ENCODE measurements at places on chromosomes 16 and 17.

DNA sequence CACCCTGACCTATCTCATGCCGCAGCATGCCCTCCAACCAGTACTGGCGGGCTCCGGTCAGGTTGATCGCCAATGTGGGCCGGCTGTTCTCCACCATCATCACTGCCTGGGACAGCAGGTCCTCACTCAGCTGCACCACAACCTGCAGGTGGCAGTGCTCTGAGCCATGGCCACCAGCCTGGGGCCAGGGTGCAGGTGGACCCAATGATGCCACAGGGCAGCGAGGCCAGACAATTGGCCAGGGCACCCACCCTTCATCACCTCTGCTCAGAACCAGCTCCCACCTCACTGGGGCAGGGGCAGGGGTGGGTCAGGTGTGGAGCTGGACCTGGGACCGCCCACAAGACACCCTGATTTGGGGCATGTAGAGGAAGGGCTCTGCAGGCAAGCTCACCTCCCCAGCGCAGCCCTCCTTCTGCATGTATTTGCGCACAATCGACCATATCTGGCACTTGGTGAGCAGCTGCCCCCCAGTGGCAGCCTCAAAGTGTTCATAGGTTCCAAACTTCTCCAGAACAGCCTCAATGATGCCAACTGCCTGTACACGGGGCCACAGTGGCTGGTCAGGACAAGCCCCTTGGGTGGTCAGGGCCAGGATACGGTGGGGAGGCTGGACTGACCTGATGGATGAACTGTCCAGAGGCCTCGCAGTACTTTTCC, 4.2 kb downstream of the MATCAP1 start:
- DNase-seq = no peak

- no peak for DNase-seq
Measured at GRCh38 chr17:35846055-35846809, 22.5 kb downstream of the HEATR9 start.

DNA sequence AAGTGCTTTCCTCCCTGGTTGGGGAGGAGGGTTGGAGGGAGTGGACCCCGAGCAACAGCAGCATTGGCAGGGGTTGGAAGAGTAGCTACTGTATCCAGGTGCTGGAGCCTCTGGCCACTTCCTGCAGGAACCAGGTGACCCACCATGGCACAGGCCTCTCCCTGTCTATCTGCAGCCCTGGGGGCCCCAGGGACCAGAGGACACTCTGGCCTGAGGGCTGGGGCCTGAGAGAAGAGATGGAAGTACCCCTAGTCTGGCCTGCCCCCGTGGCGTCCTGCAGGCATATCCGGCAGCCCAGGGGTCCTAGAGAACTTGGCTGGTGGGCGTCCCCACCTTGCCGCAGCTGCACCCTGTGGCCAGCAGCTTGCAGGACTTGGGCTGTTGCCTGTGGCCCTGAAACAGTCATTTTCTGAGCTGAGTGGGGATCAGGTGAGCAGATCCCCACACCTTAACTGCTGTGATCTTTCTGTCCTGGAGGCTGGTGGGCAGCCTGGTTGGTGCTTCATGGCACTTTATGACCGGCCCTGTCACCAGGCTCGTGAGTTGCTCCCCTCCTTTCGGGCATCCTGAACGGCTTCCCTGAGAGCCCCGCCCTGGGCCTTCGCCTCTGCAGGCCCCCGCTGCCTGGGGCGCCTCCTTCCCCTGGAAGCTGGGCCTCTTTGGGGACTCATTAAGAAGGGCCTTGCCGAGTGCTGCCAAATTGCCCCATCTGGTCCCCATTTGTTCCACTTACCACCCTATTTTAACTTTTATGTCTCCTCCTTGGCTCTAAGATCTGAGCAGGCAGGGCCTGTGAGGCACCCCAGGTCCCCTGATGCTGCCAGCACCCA, 298.6 kb downstream of the SEC14L1 start:
- no peak for DNase-seq

GRCh38 chr17:35079547-35080423, 16.3 kb upstream of the RFFL start:
- no peak for DNase-seq

DNA sequence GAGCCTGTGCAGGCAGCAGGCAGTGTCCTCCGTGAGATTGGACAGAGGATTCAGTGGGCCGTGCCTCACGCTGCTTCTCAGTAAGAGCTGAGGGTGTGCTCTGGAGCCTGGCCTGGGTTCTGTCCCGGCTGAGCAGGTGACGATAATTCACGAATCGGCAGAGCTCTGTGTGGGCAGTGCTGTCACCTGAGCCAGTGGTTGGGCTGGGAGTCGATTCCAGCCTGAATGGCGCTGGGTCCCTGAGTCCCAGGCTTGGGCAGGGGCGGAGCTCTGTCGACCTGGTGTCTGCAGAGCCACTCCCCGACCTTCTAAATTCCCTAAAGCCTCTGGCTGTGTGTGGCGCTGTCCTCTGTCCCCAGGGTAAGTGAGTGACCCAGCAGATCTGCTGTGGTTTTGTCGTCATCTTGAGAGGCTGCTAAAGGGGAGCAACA, 8.4 kb downstream of the ACSF3 start:
- DNase-seq = no peak

- no peak for DNase-seq
Measured at GRCh38 chr16:8581831-8582580, 8.3 kb downstream of the TMEM114 start.

GRCh38 chr16:4703906-4704305, 10.5 kb downstream of the NUDT16L1 start:
- DNase-seq = no peak

DNA sequence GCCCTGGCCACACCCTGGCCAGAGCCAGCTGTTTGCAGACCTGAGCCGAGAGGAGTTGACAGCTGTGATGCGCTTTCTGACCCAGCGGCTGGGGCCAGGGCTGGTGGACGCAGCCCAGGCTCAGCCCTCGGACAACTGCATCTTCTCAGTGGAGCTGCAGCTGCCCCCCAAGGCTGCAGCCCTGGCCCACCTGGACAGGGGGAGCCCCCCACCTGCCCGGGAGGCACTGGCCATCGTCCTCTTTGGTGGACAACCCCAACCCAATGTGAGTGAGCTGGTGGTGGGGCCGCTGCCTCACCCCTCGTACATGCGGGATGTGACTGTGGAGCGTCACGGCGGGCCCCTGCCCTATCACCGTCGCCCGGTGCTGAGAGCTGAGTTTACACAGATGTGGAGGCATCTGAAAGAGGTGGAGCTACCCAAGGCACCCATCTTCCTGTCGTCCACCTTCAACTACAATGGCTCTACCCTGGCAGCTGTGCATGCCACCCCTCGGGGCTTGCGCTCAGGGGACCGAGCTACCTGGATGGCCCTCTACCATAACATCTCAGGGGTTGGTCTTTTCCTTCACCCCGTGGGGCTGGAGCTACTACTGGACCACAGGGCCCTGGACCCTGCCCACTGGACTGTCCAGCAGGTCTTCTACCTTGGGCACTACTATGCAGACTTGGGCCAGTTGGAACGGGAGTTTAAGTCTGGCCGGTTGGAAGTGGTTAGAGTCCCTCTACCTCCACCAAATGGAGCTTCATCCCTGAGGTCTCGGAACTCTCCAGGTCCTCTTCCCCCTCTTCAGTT, 578 bp downstream of the AOC2 start:
- no peak for DNase-seq

DNA sequence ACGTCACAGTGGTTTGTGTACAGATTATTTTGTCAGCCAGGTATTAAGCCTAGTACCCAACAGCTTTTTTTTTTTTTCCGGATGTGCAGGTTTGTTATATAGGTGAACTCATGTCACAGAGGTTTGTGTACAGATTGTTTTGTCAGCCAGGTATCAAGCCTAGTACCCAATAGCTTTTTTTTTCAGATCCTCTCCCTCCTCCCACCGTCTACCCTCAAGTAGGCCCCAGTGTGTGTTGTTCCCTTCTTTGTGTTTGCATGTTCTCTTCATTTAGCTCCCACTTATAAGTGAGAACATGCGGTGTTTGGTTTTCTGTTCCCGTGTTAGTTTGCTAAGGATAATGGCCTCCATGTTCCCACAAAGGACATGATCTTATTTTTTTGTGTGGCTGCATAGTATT, 19.9 kb downstream of the RPTOR start:
- DNase-seq = no peak

DNA sequence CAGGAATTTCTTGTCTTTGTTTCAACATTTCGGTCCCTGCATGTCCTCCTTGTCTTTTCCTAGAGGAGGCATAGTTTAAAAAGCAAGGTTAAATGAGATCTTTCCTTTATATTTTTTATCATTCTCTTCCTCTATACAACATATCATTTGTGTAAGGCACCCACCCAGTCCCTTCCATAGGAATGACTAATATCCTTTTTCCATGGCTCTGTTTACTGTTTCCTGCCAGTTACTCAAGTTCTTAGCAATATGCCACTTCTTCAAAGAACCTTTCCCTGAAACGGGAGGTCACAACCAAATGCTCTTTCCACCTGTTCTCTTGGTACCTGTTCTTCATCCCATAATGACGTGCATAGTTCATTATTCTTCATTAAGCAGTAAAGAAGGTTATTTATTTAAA, 1237.1 kb upstream of the GOT2 start:
- DNase-seq = no peak

DNA sequence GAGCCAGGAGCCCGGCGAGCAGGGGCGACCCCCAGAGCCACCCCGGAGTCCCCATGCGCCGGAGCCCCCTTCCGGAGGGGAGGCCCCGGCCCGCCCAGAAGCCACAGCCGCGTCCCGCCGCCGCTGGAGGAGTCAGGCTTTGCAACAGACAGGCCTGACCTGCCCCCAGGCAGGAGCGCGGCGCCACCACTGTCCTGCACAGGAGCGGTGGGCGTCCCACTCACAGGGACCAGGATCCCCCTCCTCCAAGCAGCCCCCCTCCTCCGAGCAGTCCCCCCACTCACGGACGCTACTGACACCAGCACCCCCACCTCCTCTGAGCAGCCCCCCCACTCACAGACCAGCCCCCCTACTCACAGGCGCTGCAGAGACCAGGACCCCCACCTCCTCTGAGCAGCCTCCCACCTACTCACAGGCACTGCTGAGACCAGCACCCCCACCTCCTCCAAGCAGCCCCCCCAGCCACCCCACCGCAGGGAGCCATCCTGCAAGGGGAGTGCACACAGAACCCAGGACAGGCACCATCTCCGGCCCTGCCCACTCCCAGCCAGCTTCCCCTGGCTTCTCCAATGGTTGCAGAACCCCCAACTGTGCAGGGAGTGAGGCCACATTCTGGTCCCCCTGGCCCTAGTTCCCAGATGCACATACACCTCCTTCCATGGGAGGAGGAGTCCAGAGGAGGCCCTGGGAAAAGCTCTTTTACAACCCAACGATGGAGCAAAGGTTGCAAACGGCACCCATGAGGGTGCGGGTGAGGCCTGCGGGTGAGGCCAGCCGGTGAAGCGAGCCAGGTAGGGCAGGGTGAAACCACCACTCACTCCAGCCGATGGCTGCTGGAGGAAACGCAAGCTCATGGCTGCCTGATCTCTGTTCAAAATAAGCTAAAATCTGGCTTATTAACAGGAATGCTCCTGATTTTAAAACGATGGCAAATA, 69.9 kb downstream of the ABR start:
- no peak for DNase-seq

DNA sequence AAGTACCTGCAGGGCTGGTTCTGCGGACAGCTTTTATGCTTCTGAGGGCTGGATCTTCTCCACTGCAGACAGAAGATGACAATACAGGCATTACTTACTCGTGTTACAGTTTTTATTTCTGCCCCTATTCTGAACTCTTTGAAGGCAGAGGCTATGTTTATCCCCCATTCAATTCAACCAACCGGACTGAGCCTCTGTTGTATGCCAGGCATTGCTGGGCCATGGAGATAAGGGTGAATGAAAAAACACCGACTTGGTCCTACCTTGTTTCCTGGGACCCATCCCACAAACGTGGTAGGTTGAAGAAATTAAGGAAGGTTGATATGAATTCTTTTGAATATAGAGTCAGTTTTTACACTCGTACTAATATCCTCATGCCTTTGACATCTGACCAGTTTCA, 10.0 kb upstream of the HP start:
- no peak for DNase-seq

DNA sequence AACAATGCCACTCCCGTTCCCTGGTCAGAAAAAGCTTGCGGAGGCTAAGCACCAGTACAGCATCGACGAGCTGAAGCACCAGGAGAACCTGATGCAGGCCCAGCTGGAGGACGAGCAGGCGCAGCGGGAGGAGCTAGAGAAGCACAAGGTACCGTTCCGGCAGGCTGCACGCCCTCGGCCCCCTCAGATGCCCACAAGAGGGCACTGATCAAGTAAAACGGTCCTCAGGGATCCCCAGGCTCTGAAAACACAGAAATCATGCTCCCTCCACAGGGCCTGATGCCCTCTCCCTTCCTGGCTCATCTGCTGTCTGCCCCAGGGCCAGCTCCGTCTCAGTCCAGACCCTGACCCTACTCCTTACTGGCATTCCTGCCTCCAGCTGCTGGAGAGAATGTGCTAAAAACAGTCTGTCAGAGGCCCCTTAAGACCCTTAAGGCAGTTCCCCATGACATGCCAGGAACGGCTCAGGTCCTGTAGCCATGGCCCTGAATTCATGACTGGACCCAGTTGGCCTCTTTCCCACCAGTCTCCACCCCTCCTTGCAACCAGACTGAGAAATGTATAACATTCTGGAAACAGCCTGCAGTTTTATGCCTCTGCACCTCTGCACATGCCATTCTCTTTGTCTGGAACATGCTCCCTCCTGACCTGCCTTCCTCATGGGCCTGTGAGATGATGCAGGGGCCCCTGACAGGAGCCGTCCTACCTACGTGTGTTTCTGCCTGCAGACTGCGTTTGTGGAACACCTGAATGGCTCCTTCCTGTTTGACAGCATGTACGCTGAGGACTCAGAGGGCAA, 21.8 kb downstream of the DRC3 start:
- peak; percentile 5 for DNase-seq

GRCh38 chr17:80260791-80261158, at the start of gene RNF213:
Gene RNF213 (plus strand): TSS chr17:80260852. CDS start chr17:80263682, 2,830 bp downstream.
- no peak for DNase-seq
